ENCODE measurements at places on chromosomes 2 and 18.

DNA sequence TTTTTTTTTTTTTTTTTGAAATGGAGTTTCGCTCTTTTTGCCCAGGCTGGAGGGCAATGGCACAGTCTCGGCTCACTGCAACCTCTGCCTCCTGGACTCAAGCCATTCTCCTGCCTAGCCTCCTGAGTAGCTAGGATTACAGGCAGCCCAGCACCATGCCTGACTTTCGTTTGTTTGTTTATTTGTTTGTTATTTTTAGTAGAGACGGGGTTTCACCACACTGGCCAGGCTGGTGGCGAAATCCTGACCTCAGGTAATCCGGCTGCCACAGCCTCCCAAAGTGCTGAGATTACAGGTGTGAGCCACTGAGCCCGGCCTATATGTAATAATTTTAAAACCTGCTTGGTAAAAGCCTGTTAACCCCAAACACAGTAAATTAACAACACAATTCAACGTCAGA lies 435.7 kb downstream of the LRRTM4 start:
- no peaks in the 10 kb centered on the region for H3K27me3 ChIP-seq
- H3K4me3 ChIP-seq, result no peak overlapping the region
- no peak for DNase-seq
- no peaks in the 10 kb centered on the region for H3K36me3 ChIP-seq

- H3K4me1 ChIP-seq, result no peaks in the 10 kb centered on the region
- no peaks in the 10 kb centered on the region for H3K27me3 ChIP-seq
- no peaks in the 10 kb centered on the region for H3K36me3 ChIP-seq
- no peak overlapping the region for H3K4me3 ChIP-seq
- H3K27ac ChIP-seq, result no peak overlapping the region
Observed at GRCh38 chr2:30765191-30765590, 42.1 kb downstream of the CAPN13 start.

- no peaks in the 10 kb centered on the region for H3K27me3 ChIP-seq
Observed at GRCh38 chr2:37802899-37803379, 122.1 kb upstream of the RMDN2 start.

- no peaks in the 10 kb centered on the region for H3K4me1 ChIP-seq
- DNase-seq, result no peak
- no peaks in the 10 kb centered on the region for H3K27me3 ChIP-seq
- H3K36me3 ChIP-seq, result no peaks in the 10 kb centered on the region
- H3K27ac ChIP-seq, result no peak overlapping the region
Observed at GRCh38 chr2:81658227-81658626, 1353.7 kb upstream of the LRRTM1 start.

DNA sequence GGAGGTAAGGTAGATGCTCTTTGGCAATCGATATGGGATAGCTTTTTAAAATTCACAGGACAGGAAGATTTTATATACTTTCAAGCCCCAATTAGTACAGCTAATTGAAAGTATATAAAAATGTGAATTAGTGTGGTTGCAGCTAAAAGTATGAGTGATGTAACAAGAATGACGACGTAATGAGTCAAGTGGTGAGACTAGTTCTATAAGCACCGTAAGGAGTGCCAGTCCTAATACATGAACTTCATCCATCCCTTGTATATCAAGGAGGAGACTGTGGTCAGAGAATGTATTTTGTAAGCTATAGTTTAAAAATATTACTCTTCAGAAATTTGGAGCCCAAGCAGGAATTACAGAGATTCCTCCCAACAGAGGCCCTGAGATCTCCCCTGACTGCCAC lies 25.8 kb downstream of the DNAJC27 start:
- H3K27me3 ChIP-seq, result no peaks in the 10 kb centered on the region
- no peak overlapping the region for H3K4me3 ChIP-seq
- no peak for DNase-seq
- H3K36me3 ChIP-seq, result no peaks in the 10 kb centered on the region
- H3K4me1 ChIP-seq, result no peaks in the 10 kb centered on the region

DNA sequence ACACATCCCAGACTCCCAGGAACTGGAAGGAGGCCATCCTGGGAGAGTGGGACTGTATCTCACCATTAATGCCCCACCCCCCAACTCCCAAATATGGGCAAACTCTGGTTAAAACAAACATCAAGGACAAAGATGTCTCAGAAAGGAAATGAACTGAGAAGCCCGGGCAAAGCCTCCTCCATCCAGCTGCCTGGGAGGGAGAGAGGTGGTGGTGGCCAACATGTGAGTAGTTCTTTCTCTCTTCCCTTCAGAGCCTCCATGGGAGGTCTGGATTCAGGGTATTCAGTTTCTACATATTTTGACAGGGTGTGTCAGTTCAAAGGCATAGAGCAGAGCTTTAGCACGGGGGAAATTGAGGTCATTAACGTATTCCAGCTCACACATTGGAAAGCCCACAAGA lies 57.5 kb downstream of the CXCR4 start:
- H3K27ac ChIP-seq, result no peak overlapping the region
- no peaks in the 10 kb centered on the region for H3K36me3 ChIP-seq
- H3K4me1 ChIP-seq, result peaks cover 41% of the 10 kb centered on the region
- no peaks in the 10 kb centered on the region for H3K27me3 ChIP-seq
- no peak for DNase-seq

DNA sequence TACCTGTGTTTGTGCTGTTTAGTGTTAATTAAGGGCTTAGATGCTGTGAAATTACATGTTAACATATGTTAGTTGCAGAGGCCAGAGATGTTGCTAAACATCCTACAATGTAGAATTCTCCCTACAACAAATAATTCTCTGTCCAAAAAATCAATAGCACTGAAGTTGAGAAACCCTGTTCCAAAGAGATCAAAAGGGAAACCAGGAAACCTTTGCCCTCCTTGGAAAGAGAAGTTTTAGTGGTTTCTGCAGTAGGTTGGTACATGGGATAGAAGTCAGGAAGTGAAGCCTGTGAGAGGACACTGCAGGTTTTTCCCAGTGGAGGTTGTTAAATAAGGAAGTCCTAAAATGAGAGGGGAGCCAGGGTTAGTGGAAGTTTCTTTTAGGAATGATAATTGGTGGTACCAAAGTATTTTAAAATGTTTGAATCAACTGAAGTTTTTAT lies 6.3 kb upstream of the RMDN2 start:
- no peak for DNase-seq
- peaks cover 25% of the 10 kb centered on the region for H3K27me3 ChIP-seq
- H3K4me1 ChIP-seq, result no peaks in the 10 kb centered on the region
- H3K36me3 ChIP-seq, result no peaks in the 10 kb centered on the region
- H3K4me3 ChIP-seq, result no peak overlapping the region

GRCh38 chr18:74996055-74996454 lies 212.9 kb downstream of the PTGR3 start:
- H3K27ac ChIP-seq, result no peak overlapping the region
- H3K36me3 ChIP-seq, result no peaks in the 10 kb centered on the region

GRCh38 chr18:58619596-58619930 lies 9.3 kb downstream of the ALPK2 start:
- no peaks in the 10 kb centered on the region for H3K27me3 ChIP-seq
- no peak overlapping the region for H3K27ac ChIP-seq
- H3K4me3 ChIP-seq, result no peak overlapping the region

- DNase-seq, result no peak
- H3K4me1 ChIP-seq, result no peaks in the 10 kb centered on the region
- H3K27ac ChIP-seq, result no peak overlapping the region
- no peaks in the 10 kb centered on the region for H3K36me3 ChIP-seq
- no peaks in the 10 kb centered on the region for H3K27me3 ChIP-seq
Observed at GRCh38 chr2:216858312-216858711, 1.6 kb downstream of the TNP1 start.

DNA sequence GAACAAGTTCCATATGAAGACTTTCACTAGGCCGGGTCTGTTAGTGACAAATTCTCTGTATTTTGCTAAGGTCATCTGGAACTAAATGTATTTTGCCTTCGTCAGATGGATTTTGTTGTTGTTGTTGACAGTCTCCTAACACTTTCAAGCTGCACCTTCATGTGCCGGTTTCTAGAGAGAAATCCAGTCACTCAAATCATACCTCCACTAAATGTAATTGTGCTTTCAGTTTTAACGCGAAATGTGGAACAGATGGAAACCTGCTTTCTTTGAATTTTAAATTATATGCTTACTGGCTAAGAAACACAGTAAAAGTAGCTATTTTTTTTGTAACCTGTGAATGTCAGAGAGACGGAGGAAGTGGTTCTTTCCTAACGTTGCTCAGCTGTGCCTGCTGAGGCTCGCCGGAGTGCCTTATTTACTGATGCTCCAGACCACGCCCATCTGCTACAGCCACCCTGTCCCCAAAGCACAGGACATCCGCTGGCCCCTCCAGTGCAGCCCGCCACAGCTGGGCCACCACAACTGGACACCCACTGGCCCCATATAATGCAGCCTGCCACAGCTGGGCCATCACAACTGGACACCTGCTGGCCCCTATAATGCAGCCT lies 134.7 kb downstream of the PXDN start:
- no peak overlapping the region for H3K27ac ChIP-seq
- no peaks in the 10 kb centered on the region for H3K36me3 ChIP-seq
- no peak overlapping the region for H3K4me3 ChIP-seq
- H3K4me1 ChIP-seq, result no peaks in the 10 kb centered on the region
- no peaks in the 10 kb centered on the region for H3K27me3 ChIP-seq
- no peak for DNase-seq

DNA sequence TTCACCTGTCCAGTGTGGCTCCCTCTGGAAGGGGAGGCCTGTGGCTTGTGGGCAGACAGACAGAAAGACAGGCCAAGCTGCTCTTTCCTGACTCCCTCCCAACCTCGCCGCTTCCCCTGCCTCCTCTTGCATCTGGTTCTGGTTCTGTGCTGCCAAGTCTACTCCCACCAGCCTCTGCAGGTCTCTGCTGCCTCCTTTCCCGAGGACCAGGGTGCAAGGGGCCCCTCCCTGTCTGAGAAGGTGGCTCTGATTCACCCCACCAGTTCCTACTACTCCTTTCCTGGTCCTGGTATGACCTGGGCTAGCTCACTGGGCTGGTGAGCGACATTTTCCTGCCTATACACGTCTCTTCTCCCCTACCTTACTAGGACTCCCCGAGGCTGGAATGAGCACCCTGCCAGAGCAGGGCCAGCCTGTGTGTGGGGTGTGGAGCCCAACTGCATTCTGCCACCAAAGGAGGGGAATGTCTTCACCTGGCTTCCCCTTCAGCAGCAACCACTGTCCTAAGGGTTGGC lies 238.5 kb downstream of the CELF4 start:
- H3K4me3 ChIP-seq, result no peak overlapping the region
- no peaks in the 10 kb centered on the region for H3K27me3 ChIP-seq
- H3K27ac ChIP-seq, result no peak overlapping the region
- no peaks in the 10 kb centered on the region for H3K36me3 ChIP-seq
- no peaks in the 10 kb centered on the region for H3K4me1 ChIP-seq

GRCh38 chr2:88959480-88960204 lies 268.2 kb downstream of the RPIA start:
- no peaks in the 10 kb centered on the region for H3K4me1 ChIP-seq
- H3K27me3 ChIP-seq, result no peaks in the 10 kb centered on the region
- no peaks in the 10 kb centered on the region for H3K36me3 ChIP-seq
- no peak overlapping the region for H3K4me3 ChIP-seq
- DNase-seq, result no peak

DNA sequence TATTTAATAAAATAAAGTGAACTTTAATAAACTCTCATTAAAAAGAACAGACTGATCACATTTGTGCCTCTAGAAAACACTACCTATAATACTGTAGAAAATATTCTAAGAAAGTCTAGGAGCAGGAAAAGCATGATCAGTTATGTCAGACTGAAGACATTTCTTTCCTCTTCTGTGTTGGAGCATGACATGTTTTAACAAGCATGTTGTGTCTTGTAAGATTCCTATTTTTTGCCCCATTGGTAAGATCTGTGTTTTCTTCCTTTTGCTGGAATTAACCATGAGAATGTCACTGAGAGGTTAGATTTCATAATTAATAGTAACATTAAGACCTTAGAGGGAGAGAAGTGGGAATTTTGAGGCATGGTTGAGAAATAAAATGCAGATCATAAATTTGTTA lies 27.7 kb downstream of the LAMA3 start:
- H3K4me3 ChIP-seq, result no peak overlapping the region
- no peaks in the 10 kb centered on the region for H3K36me3 ChIP-seq
- DNase-seq, result no peak
- no peaks in the 10 kb centered on the region for H3K4me1 ChIP-seq
- no peak overlapping the region for H3K27ac ChIP-seq

DNA sequence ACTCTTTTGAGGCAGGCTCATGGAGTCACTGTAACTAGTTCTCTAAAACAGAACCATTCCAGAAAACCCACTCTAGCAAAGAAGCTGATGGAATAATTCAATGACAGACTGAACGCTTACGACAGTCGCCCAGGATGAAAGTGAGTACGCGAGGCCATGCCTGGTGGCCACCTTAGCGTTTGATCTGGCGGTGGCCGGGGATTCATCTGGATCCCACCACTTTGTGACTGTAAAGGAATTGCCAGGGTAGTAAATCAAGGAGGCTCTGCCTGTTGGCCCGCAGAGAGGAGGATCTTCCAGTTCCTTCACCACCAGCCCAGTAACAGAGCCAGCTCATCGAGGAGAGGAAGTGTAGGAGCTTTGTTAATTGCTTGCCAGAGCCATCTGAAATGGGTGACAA lies 34.6 kb downstream of the GREB1 start:
- no peak for DNase-seq
- H3K27ac ChIP-seq, result no peak overlapping the region
- H3K4me1 ChIP-seq, result no peaks in the 10 kb centered on the region
- no peak overlapping the region for H3K4me3 ChIP-seq
- no peaks in the 10 kb centered on the region for H3K36me3 ChIP-seq
